ENCODE measurements at places on chromosomes 11 and 22.

GRCh38 chr11:895331-896110, 15.1 kb downstream of the CHID1 start:
- DNase-seq: no peak

- DNase-seq: no peak
These were observed 101.6 kb upstream of the AKIP1 start for GRCh38 chr11:8809241-8809938.

DNA sequence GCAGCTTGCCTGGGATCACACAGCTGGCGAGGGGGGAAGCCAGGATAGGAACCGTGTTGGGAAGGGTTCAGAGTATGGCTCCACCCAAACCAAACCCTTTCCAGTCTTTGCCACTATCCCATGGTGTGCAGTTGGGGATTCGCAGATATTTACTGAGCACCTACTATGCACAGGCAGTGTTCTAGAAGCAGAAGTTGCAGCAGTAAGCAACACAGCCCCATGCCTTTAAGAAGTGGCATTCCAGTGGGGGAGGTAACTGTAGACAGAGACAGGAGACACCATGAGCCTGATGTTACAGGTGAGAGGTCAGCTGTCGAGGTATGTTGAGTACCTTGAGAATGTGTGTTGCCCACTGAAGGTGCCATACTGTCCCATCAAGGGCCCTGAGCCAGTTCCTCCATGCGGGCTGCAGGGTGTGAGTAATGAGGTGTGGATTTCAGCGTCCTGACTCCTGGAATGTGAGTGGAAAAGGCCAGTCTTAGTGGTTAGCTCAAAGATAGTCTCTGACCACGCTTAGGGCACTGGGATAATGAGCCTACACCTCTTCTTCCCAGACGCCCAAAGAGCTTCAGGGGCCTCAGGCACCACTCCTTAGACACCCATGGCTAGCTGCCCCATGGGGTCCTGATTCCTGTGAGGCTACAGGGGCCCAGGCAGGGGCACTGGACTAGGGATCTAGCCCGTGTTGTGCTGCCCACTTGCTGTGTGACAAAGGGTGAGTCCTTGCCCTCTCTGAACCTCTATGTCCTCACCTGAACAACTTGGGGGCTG, 71.8 kb upstream of the TP53I11 start:
- DNase-seq: no peak

DNA sequence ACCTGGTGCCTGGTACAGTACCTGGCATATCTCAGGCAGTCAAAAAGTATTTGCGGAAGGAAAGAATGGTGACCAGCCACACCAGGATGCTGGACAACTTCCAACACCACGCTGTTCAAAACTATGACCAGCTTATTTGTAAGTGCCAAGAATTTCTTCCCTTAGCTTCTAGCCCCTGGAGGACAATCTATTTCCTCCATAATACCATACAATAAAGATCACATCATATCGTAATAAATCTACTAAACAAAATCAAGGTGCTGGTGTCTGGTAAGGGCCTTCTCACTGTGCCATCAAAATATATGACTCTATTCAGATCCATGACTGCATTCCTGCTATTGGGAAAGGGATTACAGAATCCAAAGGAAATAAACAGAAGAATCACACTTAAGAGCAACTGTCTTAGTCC, 51.5 kb downstream of the ALG9 start:
- no peak for DNase-seq

DNA sequence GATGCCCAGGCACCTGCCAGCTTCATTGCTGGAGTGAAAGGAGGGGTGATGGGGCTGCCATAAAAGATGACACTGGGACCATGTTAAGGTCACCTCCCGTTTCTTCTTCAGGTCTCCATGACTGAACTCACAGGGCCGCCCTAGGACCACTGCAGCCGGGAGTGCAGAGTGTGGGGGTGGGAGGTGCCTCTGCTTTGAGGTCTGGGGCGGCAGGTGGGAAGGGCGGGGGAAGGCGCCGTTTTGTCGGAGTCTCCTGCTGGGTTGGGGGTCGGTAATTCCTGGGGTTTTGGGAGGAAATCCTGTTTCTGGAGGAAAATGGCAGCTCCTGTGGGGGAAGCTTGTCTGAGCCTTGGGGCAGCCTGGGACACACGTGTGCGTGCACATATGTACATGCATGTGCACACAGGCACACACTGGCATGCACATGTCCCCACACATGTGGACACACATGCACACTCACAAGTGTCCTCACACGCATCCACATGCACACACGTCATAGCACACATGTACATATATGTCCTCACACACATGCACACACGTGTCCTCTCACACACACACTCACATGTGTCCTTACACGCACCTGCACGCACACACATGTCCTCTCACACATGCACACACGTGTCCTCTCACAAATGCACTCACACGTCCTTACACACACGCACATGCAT, 990.9 kb downstream of the BRD1 start:
- no peak for DNase-seq

DNA sequence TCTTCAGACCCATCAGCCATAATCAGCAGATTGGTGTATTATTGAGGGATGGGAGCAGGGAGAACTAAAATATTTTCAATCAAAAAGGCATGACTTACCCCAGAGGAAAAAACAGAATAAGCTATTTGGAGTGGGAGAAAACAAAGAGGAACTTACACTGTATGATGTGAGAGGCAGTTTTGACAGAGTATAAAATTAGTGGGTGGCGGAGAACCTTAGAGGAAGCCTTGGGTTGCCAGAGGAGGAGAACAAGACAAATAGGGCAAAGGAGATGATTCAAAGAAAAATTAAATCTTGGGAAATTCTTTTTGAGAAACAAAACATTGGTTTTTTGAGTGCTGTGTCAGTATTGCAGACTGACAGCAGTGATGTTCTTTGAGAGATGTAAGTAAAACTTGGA, 285.0 kb downstream of the C11orf87 start:
- DNase-seq: no peak

DNA sequence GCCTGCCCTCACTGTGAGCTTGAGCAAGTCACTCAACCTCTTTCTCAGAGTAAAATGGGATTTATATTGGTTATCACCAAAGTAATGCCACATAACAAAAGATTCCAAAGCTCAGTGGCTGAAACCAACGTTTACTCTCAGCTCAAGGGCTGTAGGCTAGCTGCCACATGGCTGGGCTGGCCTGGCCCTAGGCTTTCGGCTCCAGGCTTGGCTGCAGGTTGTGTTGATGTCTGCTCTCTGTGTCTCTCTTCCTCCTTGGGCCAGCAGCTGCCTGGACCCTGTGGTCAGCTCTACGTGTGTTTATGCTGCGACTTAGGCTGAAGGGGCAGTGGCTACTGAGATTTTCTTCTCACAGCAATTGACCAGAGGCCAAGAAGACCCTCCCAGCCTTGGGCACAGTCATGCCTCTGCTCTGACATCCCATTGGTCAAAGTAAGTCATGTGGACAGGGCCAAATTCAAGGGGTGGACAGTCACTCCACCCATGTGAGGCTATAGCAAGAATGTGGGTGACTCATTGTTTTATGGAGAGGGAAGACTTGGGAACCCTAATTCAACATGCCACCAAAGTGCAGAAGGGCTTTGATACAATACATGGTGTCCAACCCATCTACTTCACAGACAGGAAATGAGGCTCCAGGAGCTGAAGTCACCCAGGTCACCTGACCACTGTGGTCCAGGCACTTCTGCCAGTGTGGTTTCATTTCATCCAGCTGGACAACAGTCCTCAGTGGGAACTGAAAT, 90.6 kb downstream of the TSPAN18 start:
- no peak for DNase-seq

DNA sequence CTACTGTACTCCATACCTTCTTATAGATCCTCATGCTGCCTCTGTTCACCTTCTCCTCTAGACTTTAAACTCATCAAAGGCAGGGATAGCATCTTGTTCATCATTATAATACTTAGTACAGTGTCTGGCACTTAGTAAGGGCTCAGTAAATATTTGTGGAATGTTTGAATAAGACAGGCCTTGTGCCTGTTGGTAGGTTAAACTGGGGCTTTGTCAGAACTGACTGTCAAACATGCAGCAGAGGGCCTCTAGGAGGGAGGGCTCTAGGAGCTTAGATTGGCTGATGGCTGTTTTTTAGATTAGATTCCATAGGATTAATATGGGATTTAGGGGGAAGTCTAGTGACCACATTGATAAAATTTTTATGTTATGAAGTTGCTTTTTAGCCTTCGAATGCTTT, 70.8 kb downstream of the RNF169 start:
- DNase-seq: no peak

- no peak for DNase-seq
These were observed 96.0 kb downstream of the EXT2 start for GRCh38 chr11:44191322-44192016.

- no peak for DNase-seq
These were observed 650 bp upstream of the POU2AF3 start for GRCh38 chr11:111297696-111298095.

- DNase-seq: no peak
These were observed 2.0 kb upstream of the C11orf42 start for GRCh38 chr11:6203327-6203726.

- DNase-seq: no peak
These were observed 32.9 kb upstream of the TECTA start for GRCh38 chr11:121067962-121068647.

DNA sequence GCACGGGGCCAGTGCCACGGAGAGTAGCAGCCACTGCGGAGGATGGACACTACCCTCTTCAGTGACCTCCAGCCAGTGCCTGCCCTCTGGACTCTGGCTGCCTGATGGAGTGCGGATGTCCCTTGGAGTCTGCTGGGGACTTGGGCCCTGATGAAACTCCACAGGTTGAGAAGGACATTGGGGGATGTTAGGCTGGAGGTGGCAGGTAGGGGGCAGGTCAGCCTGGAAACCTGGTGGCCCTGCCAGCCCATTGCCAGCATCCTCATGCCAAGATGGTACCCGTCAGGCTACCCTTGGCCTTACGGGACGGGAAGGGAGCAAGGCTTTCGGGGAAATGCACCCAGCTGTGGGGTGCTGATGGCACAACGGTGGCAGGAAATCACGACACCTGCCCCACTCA, 4.0 kb downstream of the CABP7 start:
- no peak for DNase-seq

GRCh38 chr11:35583843-35584242, 34.4 kb upstream of the FJX1 start:
- DNase-seq: no peak

DNA sequence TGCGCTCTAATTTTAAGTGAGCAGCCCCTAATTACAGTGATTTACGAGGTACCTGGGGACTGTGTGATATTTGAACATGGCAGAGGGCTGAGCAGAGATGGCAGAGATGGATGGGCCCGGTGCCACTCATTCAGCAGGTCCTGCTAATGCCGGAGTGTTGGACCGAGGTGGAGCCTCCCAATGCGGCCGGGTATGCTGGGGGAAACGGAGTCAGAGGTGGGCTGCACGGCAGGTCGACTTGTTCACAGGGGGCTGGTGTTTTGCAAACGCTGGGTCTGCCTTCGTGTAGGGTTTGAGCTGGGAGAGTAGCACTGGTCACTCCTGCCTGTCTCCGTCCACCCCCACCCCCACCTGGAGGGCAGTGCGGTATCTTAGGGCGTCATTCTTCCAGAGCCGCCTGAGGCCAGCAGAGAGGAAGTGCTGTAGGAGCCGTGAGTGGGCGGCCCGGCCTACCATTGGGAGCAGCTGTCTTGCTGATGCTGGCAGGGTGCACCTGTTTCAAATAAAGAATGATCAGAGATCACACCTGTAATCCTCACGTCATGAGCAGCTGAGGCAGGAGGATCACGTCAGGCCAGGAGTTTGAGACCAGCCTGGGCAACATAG, 122.6 kb downstream of the IGLL1 start:
- DNase-seq: no peak

DNA sequence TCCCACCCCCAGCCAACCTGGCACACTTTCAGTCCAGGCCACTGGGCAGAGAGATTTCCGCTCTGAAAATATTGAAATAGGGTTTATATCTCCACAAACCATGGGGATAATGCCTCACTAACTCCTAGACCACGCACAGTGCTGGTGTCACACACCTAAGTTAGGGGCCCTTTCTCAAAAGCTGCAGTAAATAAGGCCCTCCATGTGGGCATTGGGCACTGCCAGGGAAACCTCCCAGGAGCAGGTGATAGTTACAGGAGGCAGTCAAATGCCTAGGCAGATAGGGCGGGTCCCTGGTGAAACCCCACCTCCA, 3.1 kb upstream of the IL10RA start:
- no peak for DNase-seq

DNA sequence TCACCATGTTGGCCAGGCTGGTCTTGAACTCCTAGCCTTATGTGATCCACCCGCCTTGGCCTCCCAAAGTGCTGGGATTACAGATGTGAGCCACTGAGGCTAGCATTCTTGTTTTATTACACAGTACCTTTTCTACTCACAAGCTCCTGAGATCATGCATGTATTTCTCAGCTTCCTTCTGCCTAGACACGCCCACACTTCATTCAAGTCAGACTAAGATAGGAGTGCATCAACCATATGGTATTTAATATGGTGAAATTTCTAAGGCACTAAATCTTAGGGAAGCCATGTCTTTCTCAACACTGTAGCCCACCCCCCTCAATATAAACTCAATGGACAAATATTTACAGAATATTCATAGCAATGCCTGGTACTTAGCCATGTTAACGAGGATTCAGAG, 62.1 kb downstream of the SLC25A17 start:
- no peak for DNase-seq

DNA sequence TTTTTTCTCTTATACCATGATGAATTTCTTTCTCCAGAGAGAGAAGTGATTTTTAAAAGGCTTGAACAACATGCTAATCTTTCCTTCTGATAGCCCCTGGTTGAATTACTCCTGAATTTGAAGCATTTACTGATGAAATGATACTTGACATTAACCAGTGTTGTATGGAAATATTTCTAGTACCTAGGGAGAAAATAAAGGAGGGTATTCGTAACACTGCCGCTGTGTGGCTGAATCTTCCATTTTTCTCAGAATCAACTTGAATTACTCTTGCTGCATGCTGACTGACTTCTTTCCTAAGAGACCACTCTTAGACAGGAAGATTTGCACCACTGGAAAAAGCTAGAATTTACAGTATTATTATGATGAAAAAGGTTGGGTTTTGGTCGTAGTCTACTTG, 118.3 kb downstream of the FAT3 start:
- no peak for DNase-seq

DNA sequence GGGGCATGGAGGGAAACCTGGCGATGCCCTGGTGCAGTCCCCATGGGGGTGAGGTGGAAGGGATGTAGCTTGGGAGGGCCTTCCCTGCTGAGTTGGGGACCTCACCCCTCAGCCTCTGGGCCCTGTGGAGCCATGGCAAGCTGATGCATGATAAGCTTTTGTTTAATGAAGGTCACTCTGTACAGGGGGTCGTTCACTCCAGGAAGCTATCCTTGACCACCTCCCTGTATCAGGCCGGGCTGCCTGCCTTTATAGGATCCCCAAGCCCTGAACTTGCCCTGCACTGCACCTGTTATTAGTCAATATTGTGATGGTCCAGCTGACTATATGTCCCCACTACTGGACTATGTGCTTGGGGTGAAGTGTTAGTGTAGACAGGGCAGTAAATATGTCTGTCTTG, 49.7 kb upstream of the MYEOV start:
- DNase-seq: no peak
